Amniotic stem cell (primary cell): ENCODE measurements at places on chromosomes 11 and 22.

GRCh38 chr11:94295534-94295933, 8.8 kb upstream of the IZUMO1R start:
- no peak for DNase-seq

DNA sequence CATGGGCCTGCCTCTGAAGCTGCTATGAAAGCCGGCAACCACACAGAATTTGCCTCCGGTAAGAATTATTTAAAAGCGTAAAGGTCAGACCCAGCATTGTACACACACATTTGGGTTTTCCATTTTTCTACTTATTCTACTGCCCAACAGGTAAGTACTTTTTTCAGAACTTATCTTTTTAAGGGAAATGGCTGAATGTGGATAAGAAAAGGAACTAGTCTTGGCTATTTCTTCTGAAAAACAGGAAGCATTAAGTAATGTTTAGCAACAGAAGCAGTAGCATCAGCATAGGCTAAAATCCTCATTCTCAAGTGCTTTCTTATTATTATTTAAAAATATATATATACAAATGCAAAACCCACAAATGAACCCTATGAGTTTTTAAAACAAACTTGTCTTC, 103.1 kb downstream of the MPPED2 start:
- no peak for DNase-seq

GRCh38 chr11:110764485-110764884, 52.2 kb upstream of the ARHGAP20 start:
- no peak for DNase-seq

DNA sequence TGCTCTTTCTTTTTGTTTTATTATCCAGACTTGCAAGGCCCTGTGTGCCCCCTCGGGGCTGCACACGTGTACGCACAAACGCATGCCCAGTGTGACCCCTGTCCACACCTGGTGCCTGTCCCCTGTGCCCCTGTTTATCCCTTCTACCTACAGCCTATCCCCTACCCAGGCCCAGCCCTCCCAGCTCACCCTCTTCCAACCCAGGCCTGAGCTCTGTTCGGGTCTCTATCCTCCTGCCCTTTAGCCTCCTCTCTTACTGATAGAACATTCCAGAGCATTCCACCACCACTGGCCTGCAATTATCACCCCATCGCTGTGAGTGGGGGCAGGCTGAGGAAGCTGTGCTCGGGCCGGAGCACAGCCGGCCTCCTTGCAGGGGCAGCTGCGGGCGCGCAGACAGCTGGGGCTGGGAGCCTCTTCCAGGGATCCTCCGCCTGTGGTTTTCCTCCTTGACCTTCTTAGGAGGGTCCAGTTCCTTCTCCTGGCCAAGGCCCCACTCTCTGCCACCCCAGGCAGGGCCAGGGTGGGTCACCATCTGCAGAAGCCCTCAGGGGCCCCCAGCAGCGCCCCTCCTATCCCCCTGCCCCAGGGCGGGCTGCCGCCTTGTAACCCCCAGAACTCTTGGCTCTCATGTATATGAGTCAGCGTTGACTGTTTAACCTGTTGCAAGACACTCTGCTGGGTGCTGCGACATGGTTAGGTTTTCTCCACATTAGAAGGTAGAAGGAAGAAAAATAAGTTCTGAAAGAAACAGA, 41.8 kb upstream of the KCNQ1OT1 start:
- DNase-seq: peak; percentile 15

DNA sequence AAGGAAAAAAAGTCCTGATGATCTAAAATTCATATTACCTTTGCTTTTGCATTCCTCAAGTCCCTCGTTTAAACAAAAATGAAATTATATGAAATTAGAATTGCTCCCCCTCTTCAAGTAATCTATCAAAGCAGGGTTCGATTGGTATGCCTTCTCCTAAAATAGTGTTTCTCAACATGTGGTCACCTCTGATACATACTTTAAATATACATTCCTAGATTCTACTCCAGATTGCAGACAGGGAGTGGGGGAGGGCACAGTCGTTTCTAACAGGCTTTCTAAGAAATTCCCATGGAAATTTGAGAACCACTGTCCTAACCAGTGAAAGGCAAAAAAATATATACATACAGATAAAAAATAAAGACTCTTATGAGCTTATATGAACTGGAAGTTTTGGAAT, 22.6 kb upstream of the IRAG1 start:
- DNase-seq: no peak

DNA sequence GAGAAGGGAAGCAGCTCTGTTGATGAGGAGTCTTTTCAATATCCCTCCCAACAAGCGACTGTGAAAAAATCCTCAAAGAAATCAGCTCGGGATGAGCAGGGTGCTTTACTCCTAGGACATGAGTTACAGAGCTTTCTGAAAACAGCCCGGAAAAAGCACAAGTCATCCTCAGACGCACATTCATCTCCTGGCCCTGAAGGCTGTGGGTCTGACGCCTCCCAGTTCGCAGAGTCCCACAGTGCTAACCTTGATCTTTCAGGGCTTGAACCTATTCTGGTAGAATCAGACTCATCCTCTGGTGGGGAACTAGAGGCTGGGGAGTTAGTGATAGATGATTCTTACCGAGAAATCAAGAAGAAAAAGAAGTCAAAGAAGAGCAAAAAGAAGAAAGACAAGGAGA, 7.7 kb downstream of the HMGXB4 start:
- DNase-seq: no peak

- no peak for DNase-seq
Observed at GRCh38 chr22:48333323-48333763, 1494.3 kb downstream of the BRD1 start.

DNA sequence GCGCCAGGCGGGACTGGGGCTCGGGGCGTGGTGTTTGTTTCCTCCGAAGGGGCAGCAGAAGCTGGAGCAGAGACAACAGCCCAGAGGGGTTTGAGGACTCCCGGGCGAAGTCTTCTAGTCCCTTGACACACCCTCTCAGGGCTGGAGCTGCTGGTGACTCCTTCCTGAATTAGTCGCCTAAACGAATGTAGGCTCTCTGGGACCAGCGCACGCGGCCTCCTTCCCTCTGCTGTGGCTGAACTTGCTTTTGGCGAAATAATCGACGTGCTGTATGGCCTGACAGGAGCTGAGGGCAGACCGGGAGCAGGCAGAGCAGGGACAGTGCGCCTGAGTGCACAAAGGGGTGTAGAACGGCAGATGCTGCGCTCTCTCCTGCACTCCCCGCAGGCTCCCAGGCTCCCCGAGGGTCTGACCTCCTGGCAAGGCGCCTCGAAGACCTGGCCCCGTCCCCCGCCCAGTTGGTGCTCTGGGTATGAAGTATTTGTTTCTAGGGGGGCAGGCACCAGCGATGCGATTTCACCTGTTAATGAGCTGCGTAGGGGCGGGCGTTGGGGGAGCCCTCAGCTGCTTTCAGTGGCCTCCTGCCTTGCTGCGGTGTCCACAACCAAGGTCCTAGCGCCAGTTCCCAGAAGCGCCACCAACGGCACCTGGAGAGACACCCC, 5.3 kb downstream of the SLC17A6 start:
- no peak for DNase-seq

DNA sequence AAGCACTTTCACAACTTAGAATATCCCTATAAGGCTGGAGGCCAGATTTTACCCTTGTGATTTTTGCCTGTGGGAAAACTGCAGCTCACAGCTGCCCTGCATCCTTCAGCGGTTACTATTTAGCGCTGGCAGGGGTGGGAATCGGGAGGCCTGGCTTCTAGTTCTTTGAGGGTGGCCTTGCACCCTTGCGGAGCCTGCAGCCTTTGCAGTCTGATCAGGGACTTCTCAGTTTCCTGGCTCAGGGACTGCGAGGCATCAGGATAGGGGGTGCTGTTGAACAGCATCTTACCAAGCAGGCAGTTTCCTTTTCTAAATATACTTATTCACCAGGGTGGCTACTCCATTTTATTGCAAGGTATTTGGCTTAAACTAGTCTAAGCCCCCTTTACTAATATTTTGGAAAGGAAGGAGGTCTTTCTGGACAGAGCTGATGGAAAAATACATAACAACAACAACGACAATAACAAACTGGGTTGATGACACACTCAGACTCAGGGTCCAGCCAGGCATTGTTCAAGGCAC, 2.9 kb upstream of the APOA1 start:
- DNase-seq: no peak

DNA sequence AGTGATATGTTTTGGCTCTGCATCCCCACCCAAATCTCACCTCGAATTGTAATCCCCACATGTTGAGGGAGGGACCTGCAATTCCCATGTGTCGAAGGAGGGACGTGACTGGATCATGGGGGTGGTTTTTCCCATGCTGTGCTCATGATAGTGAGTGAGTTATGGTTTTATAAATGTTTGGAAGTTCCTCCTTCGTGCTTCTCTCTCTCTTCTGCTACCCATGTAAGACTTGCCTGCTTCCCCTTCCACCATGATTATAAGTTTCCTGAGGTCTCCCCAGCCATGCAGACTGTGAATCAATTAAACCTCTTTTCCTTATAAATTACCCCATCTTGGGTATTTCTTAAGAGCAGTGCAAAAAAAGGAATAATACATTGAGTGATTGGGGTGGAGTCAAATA, 7.3 kb upstream of the CEP295 start:
- no peak for DNase-seq

- DNase-seq: no peak
Observed at GRCh38 chr11:127037001-127037400, 36.4 kb upstream of the KIRREL3 start.

DNA sequence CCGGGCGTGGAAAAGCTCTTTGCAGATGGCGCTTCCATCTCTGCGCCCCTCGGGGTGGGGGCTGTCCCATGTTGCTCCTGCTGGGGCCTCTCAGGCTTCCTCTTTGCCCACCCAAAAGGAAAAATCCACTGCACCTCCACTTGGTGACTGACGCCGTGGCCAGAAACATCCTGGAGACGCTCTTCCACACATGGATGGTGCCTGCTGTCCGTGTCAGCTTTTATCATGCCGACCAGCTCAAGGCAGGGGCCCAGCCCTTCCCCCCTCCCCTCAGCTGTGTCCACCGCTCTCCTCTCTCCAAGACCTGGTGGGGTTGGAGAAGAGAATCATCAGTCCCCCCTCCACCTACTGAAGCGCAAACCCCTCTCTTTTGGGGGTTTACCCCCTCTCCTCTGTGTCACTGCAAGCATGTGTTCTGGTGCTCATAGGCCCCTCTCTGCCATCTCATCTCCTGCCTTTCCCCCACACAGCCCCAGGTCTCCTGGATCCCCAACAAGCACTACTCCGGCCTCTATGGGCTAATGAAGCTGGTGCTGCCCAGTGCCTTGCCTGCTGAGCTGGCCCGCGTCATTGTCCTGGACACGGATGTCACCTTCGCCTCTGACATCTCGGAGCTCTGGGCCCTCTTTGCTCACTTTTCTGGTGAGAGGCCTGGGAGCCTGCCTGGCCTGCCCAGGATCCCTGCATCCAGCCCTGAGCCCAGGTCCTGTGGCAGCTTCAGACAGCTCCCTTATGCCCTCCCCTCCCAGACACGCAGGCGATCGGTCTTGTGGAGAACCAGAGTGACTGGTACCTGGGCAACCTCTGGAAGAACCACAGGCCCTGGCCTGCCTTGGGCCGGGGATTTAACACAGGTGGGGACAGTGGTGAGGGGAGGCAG, 1.8 kb downstream of the LARGE2 start:
- no peak for DNase-seq

GRCh38 chr11:79371724-79372123, 69.1 kb downstream of the TENM4 start:
- DNase-seq: no peak

DNA sequence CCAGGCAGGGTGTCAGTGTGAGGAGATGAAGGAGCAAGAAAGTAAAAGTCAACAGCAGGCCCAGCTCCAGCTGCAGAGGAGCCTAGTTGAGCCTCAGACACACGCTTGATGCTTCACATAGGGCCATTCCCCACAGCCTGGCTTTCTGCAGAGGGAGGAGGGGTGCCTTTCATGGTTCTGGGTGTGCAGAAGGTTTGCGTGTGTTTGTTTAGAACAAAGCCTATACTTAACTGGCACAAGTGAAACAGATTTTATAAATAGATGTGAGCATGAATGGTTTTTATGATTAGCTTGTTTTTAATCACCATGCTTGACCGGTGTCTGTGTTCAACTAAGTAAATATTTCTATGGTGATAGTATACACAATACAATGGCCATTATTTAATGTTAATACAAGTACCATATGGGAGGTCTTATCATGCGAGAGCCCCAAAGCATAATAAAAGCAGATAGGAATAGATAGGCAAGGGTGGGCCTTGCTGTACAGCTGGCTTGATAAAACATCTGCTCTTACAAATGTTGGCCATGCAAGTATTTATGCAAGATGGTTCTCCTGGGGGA, 290.2 kb downstream of the ETS1 start:
- DNase-seq: no peak

DNA sequence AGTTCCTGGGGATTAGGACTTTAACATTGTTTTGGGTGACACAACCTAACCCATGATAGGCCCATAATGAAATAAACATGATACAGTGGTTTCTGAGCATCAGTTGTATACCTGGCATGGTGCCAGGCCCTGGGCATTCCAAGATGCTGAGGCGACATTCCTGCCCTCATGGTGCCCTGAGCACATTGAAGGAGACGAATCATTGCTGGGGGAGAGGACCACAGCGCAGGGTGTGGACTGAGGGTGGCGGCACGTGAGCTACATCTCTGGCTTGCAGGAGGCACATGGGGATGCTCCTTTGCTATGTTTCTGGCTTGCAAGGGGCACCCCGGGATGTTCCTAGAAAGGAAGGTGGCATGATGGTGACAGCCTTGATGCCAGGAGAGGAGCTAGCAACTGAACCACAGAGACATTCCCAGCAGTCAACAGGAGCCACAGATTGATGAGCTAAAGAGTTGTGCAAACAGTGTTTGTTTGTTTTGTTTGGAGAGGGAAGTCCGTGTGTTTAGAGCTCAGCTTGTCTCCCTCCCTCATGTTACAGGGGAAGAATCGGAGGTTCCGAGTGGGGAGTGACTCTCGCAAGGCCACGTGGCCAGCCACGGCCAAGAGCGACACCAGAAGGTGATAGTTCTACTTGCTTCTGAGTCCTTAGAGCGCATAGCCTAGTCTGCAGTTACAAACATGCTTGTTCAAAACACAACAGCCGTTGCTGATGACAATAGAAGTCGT, 106.4 kb downstream of the MIAT start:
- no peak for DNase-seq

- DNase-seq: no peak
Observed at GRCh38 chr11:2261436-2262230, 8.8 kb downstream of the ASCL2 start.

DNA sequence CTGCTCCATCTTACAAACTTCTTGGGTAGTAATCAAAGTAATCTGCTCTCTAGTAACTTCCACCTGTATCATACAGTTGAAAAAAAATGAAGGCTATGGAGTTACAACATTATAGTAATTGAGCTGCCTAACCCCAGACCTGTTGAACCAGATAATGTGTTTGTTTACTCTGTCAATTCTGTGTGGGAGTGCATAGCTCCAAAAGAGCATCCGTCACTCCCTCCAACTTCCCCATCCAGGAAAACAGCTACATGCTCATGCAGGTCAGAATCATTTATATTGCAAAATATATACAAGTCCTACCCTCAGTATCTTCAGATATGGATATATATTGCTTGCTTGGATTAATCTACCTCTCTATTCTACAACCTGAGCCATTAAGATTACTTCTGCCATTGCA, 244.0 kb upstream of the ANO5 start:
- DNase-seq: no peak
